RPMI7951 (cell line): ENCODE measurements at places on chromosomes 1 and 21. TPM values are rescaled to one million over a fixed set of nuclear protein-coding genes. Genes with fewer than 3 reads are reported as not detected.

PTGFR gene
- 31.3 and 39.9 TPM in 2 replicates for total RNA-seq

LCE3E gene
- total RNA-seq, result not detected in 2 replicates

DNA sequence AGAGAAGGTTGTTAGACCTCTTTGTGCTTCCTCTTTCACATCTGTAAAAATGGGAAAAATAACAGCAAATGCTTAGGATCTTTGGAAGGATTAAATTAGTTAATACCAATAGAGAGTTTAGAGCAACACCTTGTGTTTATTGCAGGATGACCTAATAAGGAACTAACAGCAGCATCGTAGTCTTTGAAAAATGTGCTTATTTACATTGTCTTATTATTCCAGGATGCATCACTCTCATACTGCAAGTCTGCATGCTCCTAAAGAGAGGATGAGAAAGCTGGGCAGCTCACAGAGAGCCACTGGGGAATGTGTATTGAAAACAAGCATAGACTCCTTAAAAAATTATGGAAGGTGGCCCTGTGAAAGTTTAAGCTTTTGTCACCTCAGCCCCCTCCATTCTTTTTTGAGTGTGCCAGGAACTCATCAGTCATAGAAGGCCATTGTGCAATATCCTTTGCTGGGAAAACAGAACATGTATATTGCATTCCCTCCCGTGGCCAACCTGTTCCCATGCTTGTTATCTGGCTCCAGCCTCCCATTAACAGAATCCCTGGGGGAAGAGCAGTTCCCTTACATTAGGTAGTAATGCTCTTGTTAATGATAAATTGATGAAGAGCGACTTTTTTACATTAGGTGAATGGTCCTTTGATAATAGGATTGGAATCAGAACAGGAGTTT, 180.7 kb downstream of the ZNF326 start:
- DNase-seq, result no peak

- DNase-seq, result no peak
These were observed 328.5 kb upstream of the RUNX1 start for GRCh38 chr21:35377505-35378090.

DNA sequence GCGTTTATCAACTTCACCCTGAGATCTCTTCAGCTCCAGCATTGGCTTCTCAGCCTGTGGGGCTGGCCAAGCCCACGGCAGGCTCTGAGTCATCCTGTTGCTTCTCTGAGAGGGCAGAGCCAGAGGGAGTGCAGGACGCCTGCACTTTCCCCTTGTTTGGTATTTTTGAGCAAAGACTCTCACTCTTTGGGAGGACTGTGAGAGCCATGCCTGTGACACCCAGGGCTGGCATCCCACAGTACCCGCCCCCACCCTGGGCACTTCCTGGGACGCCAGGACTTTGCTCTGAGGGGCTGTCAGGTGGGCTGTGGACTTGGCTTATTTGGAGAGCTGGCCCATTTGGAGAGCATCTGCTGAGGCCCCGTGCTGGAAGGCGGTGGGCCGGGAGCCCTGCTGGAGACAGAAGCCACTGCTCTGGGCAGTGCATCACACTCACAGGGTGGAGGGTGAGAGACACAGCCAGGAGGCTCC, 37.4 kb downstream of the VANGL1 start:
- peak; percentile 82 for DNase-seq

DNA sequence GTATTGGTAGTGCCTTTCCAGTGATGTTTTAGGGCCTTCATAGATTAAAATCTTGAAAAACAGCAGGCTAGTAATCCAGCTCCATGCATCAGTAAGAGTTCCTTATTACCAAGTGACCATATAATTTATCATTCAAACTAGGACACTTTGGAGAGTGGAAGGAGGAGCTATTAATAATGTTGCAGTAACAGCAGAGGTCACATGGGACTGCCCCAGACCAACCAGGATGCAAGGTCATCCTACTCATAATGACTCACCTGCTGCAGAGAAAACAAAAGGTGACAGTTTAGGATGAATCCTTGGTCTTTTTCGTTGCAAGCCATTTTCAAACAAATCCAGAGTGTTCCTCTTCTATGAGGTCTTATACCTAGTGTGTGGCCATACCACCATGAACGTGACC, 187.4 kb downstream of the NUF2 start:
- no peak for DNase-seq

GRCh38 chr1:161196521-161197451, 2.1 kb downstream of the ADAMTS4 start:
- peak; percentile 86 for DNase-seq

DNA sequence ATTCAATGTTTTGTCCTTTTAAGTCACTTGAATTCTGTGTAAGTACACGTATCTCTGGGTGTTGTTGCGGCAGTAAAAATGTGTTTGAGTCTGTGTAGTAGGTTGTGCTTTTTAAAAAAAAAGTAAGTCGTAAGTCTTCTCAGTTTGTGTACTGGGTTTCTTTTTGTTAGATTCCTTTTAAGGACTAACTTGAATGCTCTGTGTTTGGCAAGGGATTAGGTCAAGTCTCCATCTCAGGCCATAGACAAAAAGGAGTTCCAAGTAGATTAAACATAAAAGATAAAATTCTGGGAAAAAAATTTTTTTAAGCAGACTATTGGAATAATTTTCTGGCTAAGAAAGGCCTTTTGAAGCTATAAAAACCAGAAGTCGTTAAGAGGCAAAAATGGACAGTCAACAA, 113.1 kb downstream of the ATP5PO start:
- no peak for DNase-seq
